ENCODE measurements at places on chromosomes 1 and 21.

GRCh38 chr1:219782929-219783328, 145.4 kb downstream of the SLC30A10 start:
- no peak for DNase-seq

DNA sequence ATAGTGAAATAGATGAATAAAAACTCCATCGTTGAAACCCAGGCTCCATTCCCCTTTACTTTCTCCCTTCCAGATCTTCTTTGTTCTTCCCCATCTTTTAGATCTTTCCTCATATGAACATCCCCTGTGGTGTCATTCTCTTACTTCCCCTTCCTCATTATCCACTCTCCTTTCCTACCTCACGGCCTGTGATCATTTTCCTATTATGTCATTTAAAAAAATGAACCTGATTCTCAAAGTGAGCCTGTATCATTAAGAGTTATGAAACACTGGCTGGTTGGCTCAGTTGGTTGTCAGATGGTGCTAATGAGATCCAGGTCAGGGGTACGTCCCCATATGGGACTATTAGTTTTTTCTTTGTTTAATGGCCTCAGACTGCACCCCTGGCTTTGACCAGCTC, 38.3 kb downstream of the TCEANC2 start:
- DNase-seq = no peak

- no peak for DNase-seq
These were observed 177.9 kb downstream of the IGSF21 start for GRCh38 chr1:18285538-18285924.

DNA sequence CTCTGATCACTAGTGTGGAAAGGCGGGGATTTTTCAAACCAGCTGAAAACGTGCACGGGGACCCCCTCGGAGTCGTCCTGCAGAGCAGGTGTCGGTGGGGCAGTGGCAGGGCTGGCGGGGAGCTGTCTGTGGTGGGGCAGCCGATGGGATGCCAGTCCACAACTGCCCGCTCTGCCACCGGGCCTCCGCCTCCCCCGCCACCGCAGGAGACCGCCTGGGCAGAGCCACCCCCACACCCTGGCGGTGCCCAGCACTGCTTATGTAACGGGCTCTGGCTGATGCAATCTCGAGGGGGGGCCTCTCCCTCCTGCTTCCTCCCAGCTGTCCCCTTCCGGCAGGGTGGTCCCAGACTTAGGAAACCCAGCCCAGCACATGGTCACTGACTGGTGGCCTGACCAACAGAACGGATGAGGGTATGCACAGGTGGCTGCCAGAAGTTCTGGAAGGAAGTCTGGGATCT, 9.3 kb downstream of the CHD5 start:
- no peak for DNase-seq

DNA sequence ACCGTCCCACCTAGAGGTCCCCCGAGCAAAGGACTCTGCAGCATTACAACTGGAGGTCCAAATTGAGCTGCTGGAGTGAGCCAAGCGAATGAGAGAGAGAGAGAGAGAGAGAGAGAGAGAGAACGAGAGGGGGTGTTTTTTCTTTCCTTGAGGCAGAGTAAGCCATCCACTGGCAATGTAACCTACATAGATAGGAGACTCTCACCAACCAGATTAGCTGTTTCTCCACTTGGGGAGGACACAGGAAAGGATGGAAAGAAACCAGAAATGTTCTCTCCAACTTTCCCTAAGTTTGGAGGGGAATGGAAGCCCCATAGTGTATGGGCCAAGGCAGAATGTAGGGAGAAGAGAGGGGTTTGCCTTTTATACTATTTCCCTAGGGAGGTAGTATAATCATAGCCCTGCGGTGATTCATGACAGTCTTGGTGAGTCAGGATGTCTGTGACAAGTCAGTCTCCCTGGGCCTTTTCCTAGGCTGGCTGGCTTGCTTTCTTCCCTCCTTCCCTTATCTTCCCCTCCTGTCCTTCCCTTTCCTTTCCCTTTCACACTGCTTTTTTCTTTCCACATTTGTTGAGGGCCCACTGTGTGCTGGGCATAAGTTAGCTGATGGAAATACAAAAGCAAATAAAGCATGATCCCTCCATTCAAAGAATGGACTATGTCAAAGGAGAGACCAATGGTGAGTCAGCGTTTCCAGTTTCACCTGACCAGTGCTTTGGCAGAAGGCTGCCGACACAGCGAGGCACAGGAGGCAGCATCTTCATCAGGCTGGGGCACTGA, 7.1 kb downstream of the FNDC7 start:
- DNase-seq = peak; percentile 26

- DNase-seq = no peak
These were observed at the start of gene UAP1 for GRCh38 chr1:162561616-162562469. Gene UAP1 (plus strand): TSS chr1:162561722. CDS start chr1:162566069, 4,347 bp downstream.

- DNase-seq = no peak
These were observed 255.4 kb upstream of the TMEM51 start for GRCh38 chr1:14897997-14898645.

GRCh38 chr1:78033797-78034172, 12.0 kb upstream of the GIPC2 start:
- DNase-seq = no peak

- peak; percentile 35 for DNase-seq
These were observed 24.3 kb downstream of the EBNA1BP2 start for GRCh38 chr1:43147625-43148327.

DNA sequence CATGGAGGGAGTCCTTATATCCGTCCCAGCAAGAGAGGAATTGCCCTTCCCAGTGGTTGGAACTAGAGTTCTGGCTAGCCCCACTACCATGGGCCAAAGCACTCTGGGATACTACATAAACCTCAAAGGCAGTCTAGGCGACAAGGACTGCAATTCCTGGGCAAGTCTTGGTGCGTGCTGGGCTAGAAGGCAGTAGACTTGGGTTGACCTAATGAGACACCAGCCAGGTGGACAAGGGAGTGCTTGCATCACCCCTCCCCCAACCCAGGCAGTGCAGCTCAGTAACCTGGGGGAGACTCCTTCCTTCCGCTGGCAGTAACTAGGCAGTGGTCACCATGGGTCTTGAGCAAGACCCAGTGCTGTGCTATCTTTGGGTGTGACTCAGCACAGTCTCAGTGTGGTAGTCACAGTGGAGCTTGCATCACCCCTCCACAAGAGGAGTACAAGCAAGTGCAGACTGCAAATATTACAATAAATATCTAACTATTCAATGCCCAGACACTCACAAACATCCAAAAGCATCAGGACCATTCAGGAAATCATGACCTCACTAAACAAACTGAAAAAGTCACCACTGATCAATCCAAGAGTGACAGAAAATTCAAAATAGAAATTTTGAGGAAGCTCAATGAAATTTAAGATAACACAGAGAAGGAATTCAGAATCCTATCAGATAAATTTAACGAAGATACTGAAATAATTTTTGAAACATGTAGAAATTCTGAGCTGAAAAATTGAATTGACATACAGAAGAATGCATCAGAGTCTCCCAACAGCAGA, 84.7 kb upstream of the LYPLAL1 start:
- DNase-seq = no peak

DNA sequence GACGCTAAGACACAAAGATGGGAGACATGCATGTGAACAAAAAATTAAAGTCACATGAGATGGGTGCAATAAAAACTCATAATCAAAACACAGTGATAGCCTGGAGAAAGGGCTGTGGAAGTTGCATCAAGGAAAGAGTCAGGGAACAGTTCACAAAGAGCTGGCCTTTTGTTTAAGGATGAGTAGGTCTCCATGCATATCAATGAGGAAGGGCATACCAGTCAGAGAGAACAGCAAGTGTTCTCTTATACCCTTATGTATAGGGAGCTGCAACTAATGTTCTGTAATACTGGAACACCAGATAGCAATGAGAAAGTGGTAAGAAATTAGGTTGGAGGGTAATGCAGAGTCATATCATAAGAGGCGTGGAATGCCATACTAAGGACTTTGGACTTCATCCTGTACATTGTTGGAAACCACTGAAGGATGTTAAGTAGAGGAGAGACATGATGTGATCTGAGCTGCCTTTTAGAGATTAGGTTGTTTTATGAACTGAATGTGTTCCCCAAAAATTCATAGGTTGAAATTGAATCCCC, 46.7 kb upstream of the SAMD13 start:
- no peak for DNase-seq

DNA sequence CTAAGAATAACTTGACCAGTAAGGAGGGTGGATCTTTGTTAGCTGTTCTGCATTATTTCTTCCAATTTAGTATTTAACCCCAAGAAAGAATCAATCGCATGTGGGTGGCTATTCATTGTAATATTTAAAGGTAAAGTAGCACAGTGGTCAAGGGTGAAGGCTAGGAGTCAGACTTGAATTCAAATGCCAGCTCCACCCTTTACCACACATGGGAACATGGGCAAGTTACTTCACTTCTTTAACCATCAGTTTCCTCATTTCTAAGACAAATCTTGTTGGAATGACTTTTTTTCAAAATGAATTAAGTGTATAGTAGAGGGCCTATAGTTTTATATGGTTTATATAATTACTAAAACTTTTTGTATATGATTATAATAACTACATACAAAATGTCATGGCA, 71.3 kb upstream of the S1PR1 start:
- DNase-seq = no peak

- DNase-seq = peak; percentile 50
These were observed 66.1 kb upstream of the AKT3 start for GRCh38 chr1:243916160-243916559.

DNA sequence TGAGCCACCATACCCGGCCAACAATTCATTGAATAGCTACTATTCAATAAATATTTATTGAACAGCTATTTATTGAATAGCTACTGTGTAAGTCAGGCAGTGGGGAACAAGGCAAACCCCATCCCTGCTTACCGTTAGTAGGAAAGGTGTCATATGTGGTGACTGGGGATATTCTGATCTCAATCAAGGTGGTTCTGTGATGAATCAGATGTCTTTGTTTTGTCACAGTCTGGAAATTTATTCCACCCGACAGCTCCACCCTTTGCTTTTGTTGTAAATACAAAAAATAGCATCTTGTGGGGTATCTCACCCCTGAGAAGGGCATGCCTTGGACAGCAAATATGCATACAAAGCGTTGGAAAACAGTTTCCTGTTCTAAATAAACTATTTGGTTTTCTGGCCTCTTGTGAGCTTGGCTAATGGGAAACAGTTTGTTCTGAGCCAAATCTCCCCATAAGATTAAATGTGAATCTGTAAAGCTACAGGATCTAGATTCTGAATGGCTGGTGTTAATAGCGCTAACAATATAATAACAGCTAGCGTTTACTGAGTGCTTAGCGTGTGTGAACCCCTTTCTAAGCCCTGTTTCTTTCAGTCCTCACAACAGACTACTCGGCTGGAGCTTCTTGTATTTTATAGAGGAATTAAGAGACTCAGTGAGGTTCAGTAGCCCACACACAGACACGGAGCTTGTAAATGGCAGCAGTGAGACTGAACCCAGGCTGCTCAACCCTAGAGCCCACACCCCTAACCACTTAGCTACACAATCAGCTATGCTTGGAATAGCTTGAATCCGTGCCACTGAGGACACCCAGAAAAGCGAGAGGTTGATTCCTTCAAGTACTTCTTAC, 5.5 kb downstream of the PDPN start:
- DNase-seq = no peak
